ENCODE measurements at places on chromosomes 3 and 15.

DNA sequence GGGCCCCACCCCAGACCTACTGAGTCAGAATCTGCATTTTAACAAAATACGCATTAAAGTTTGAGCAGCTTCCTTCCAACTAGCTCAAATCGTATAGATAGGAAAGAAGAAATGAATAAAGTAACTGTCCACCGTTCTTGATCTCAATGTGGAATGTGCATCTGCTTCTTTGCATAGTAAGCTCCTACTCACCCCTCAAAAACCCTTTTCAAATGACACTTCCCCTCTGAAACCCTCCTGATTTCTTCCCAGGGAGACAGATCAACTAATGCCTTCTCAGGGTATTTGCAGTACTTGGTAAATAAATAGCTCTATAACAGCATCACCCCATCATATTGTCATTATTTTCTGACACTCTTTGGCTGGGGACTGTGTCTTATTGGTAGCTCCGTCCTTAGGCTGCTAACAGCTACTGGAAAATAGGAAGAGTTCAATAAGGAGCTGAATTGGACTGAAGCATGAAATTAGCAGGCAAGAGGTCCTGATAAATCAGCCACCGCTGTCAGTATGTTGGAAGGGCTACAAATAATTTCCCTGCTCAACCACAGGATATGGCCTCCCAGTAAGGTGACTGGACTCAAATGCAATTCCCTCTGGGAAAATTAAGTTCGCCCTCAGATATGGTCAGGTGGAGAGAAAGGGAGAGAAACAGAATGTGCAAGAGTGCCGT, 10.2 kb downstream of the OXTR start:
- DNase-seq = no peak

GRCh38 chr3:175477651-175478224, 618.6 kb downstream of the NAALADL2 start:
- DNase-seq = no peak

DNA sequence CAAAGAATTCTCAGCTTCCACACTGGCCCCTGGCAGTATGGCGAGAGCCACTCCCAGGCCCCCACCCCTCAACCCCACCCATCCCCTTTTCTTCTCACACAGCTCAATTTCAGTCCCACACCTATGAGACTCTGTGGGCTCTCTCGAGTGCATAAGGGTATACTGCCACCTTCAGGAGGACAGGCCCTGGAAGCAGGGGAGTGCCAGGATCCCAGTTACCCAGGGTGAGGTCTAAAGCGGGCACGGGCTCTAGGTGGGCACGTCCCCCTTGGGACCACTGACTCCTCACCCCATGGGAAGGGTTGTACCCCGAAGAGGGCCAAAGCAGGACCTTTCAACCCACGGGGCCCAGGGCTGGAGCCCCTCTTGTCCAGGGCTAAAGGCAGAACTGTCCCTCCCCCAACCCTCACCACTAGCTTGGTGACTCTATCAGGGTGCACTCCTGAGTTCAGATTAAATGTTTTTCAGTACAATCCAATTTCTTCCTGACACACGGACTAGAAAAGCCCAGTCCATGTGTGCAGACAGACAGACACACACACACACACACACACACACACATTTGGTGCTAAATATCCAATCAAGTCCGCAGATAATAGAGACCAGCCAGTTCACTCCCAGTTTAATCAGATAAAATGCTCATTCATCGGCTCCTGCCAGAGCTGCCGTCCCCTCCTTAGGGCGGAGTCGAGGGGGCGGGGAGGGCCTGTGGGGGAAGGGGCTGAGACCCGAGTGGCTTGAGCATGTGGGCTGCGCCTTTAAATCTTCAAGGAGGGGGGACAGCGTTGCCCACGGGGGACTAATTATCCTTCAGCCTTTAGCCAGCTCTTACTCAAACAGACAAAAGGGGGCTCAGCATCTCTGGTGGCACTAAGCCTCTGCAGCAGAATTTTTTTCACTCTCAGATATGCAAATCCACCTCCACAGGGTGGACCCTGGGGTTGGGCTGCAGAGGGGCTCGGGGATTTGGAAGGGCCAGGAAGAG, 59.3 kb downstream of the CYP11A1 start:
- DNase-seq = peak; percentile 74

- DNase-seq = no peak
Measured at GRCh38 chr15:95868450-95868849, 462.1 kb upstream of the NR2F2 start.

DNA sequence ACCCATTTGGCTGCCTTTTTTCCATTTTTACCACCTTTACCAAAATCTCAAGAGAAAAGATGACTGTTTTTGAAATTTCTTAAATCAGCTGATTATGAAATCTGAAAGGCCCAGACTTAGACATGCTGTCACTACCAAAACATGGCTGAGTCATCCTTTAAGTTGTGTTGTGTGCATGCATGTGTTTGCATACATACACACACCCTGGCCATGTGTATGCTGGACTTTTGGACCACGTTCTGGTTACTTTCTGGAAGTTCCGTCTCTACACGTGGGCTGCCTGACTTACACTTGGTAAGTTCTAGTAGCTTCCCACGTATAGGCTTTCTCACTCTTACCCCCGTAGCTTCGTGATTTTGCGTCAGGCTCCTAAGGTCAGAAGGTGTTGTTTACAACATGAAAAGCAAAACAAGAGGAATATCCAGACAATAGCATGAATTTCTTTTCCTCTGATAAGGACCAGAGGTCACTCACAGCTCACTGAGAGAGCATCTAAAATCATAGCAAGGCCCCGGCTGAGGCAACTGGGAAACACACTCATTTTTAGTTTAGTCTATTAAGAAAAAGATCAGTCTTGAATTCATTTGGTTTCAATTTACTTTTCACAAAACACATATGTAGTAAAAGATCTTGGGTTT, 62.4 kb downstream of the COL8A1 start:
- no peak for DNase-seq

- DNase-seq = no peak
Measured at GRCh38 chr15:95674031-95674430, 656.5 kb upstream of the NR2F2 start.

DNA sequence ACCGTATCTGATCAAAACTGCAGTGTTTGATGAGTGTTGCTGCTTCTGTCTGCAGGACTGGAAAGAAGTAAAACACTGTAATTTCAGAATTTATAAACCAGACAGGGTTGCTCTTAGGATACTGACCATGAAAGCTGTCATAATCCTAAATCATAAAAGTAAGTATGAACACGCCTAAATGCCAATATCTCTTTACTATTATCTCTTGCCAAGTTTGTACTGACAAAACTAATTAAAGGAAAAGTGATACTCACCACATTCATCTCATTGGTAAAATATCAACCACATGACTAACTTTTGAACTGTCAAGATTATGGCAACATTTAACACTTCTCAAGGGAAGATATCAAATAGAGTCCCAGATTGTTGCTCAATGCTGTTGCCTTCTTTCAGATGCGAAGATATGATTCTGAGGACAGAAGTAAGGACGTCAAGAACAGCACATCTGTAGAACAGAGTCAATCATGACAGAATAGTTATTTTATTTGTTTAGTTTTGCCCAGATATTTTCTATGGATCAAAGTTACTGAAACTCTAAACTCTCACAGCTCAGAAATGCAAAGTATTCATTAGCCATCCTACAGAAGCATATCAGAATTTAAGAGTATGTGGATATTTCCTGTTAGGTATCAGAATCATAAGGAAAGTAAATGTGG, 61.4 kb upstream of the COL8A1 start:
- no peak for DNase-seq

DNA sequence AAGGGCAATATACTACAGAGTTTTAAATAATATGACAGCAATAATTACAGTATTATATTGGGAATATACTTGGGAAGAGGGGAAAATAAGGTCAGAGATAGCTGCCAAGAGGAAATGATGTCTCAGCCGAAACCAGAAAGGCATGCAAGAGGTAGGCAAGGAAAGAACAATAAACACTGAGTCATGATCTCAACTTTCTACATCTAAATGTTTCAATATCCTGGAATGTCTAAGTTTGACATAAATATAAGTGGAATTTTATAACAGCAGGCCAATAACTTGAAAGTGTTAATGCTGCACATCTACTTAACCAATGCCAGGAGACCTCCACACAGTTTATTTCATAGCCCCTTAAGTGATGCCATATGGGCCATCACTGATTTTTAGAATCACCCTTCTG, 99.8 kb upstream of the CPNE4 start:
- DNase-seq = no peak

- DNase-seq = no peak
Measured at GRCh38 chr15:69824075-69824876, 273.4 kb downstream of the TLE3 start.

GRCh38 chr15:101625980-101626379, 26.2 kb downstream of the TM2D3 start:
- no peak for DNase-seq

- no peak for DNase-seq
Measured at GRCh38 chr3:123693584-123694190, 108.8 kb upstream of the HACD2 start.

GRCh38 chr15:70508561-70509281, 254.6 kb downstream of the UACA start:
- DNase-seq = no peak

- no peak for DNase-seq
Measured at GRCh38 chr3:183664913-183665381, 29.5 kb downstream of the KLHL24 start.

- DNase-seq = no peak
Measured at GRCh38 chr3:111864821-111865656, 6.0 kb downstream of the PHLDB2 start.

- no peak for DNase-seq
Measured at GRCh38 chr15:40398413-40398873, 7.2 kb upstream of the IVD start.
